BE2C (cell line): ENCODE measurements at places on chromosomes 2 and 18.
A peak's percentile ranks its signal among the peaks of the same experiment; 100 is the strongest.

GRCh38 chr2:12430407-12431133, 286.2 kb upstream of the TRIB2 start:
- DNase-seq: no peak

DNA sequence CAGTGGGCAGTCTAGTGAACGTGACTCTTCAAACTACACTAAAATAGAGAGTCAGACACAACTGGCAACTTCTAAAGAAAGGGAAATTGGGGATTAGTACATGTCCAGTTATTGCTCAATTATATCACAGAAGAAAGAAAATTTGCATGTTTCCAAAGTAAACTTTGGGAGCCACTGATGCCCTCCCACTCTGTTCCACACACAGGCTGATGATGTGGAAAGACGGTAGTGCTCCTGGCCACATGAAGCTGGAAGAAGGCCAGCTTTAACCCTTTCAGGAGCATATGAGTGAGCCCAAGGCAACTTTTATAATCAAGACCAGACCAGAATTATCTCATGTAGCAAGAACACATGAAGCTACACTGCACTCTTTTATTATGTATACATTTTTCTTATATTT, 141.0 kb downstream of the NR4A2 start:
- peak; percentile 2 for DNase-seq

DNA sequence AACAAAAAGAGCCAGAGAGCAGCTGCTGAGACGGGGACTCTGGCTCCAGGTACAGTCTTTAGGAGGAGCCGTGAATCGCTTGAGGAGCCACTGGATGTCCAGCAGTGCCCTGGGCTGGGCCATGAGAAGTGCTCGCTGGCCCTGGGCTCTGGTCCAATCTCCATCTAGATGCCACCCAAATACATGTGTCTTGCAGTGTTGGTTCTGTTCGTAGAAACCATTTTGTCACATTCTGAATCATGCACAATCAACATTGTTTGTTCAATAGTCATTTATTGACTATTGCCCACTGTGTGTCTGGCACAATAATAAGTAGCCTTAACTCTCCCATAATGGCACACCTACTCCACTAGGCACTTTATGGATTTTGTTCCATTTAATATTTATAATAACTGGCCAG, 26.1 kb downstream of the TYMS start:
- no peak for DNase-seq

- no peak for DNase-seq
These were observed 190.6 kb upstream of the SPRED2 start for GRCh38 chr2:65622951-65623535.

DNA sequence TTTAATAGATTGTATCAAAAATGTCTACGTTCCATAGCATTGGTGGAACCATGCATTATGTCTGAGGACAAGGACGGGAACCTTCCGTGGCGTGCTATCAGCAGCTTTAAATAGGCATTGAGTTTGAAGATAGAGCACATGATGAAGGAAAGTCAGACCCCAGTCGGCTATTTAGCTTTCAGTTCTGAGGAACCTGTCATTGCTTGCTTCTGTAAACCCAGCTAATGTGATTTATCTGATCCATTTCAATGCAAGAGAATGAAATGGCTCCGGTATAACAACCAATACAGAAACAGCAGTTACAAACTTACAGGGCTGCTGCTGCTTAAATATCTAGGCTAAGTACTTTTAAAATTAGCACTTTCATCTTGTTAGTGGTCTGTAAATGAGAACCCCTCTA, 503.3 kb downstream of the RNF144A start:
- no peak for DNase-seq

GRCh38 chr2:65165558-65165957, 35.7 kb upstream of the RAB1A start:
- DNase-seq: no peak

- DNase-seq: no peak
These were observed 193.4 kb downstream of the CCDC102B start for GRCh38 chr18:68991286-68991685.

DNA sequence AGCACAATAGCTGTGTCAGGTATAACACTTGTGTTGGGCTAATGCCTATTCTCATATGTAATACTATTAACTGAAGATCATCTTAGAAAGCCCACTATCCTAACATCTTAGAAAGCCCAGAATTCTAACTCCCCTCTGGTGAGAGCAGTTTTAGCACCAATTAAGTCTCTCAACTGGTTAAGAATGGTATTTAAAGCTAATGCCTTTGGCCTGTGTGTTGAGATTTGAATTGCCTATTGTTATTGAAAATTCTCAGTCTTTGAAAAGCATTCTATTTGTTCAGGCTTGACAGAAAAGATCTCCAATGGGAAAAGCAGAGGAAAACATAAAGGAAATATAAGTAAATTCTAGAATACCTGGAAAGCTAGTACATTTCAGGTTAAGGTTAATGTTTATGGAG, 352.5 kb downstream of the ARHGAP15 start:
- no peak for DNase-seq

- DNase-seq: no peak
These were observed 41.6 kb downstream of the GCA start for GRCh38 chr2:162385536-162385935.

DNA sequence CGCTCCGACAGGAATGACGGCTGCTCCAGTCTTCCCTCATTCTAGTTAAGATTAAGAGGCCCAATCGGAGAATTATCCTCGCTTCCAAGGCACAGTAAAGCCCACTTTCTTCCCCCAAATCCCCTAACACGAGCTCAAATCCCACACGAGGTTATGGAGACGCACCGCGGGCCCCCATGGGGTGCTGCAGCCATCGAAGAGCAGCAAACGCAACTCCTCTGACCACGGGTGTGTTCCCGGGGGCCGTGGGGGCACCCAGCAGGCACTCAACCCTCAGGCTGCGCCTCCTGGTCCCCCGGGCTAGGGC, 446 bp downstream of the COPS9 start:
- no peak for DNase-seq

DNA sequence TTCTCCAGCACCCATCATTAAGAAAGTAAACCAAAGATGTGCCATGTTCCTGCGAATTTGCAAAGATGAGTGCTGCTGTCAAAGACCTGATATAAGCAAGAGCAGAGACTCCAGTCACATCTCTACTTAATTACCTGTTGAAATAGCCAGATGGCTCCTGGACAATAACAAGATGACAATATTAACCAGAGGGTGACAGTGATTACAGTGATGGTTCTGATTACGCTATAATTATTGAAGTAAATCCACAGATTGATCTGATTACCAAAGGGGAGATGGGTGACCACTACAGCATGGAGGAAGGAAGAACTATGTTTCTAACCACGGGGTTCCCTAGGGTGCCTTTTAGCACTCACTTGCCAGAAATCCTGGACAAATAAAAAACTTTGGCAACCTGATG, 36.5 kb upstream of the AFF3 start:
- peak; percentile 12 for DNase-seq

GRCh38 chr2:97701186-97701585, 12.2 kb upstream of the ZAP70 start:
- DNase-seq: no peak

DNA sequence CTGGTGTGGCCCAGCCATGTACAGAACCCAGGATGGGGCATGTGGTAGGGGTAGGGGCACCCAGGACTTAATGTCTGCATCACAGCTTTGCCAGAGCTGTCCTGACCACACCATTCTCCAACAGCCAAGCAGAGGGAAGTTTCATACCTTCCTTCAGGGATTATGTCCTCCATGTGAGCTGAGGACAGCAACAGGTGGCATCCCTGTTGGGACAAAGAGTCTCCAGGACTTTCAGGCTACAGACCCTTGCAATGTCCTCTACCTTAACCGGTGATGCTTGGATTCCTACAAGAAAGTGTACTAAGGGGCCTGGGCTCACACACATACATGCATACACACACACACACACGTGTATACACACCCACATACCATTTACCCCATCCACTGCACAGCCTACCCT, 227.0 kb upstream of the SIX2 start:
- no peak for DNase-seq

GRCh38 chr2:218839430-218839829, 7.8 kb upstream of the PRKAG3 start:
- DNase-seq: no peak

DNA sequence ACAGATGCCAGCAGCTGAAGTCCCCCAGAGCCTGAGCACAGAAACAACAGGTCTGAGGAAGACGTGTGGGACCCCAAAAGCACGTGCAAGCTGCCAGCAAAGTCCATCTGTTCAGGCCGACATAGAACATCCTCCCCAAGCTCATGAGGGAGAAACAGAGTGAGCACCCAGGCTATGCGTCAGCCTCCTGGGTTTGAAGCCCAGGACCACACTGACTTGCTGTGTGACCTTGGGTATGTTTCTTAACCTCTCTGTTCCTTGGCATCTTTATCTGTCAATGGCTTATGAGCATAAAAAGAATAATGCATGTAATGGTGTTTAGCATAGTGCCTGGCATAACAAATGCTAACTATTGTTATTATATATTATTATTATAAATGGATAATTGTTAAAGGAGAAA, 40.3 kb downstream of the COL4A4 start:
- DNase-seq: no peak

DNA sequence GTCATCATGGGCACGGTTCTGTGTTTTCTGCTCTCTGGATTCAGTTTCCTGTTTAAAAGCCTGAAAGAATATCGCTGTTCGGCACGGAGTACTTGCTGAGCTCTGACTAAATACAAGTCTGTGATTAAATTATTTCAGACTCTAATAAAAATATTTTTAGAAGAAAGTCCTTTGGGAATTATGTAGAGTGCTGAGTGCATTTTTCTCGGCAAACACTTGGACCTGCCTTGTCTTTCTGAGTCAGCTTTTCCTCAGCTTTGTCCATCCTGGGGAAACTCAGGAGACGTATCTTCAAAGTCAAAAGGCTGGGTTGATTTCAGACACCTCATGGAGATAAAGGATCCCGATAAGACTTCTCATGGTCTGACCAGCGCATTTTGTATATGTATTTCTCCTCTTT, 45.9 kb downstream of the IL1R2 start:
- DNase-seq: no peak

GRCh38 chr2:16717477-16717876, 51.8 kb upstream of the CYRIA start:
- DNase-seq: no peak
